ENCODE measurements at places on chromosomes 5 and 9. TPM values are rescaled to one million over a fixed set of nuclear protein-coding genes. Genes with fewer than 3 reads are reported as not detected.

Gene CARTPT
- polyA plus RNA-seq, result not detected

Gene CATSPER3
- polyA plus RNA-seq, result not detected

Gene SLC6A7
- 0.65 TPM for polyA plus RNA-seq

Gene CTXN3
- polyA plus RNA-seq, result not detected

Gene SPATA6L
- polyA plus RNA-seq, result 0.65 TPM

Gene TLX3
- polyA plus RNA-seq, result not detected

Gene MZB1
- not detected for polyA plus RNA-seq

Gene RRAGA
- 115 TPM for polyA plus RNA-seq

Gene ATP10B
- 9.2 TPM for polyA plus RNA-seq

Gene CCL27
- polyA plus RNA-seq, result 0.66 TPM

Gene PCDHA2
- polyA plus RNA-seq, result not detected

Gene EFNA5
- polyA plus RNA-seq, result 33.8 TPM

Gene HCN1
- 103 TPM for polyA plus RNA-seq

Gene LPAR1
- polyA plus RNA-seq, result 7.2 TPM

Gene GABRP
- polyA plus RNA-seq, result 0.38 TPM

Gene ADAMTS13
- 3.4 TPM for polyA plus RNA-seq

Gene SGCD
- polyA plus RNA-seq, result 4.5 TPM

Gene MYMK
- polyA plus RNA-seq, result not detected

Gene NR4A3
- polyA plus RNA-seq, result 3.0 TPM

Gene EIF4E1B
- polyA plus RNA-seq, result not detected

Gene PGM5
- 0.39 TPM for polyA plus RNA-seq
